SK-N-DZ (cell line): ENCODE measurements at places on chromosomes 3 and 15.

DNA sequence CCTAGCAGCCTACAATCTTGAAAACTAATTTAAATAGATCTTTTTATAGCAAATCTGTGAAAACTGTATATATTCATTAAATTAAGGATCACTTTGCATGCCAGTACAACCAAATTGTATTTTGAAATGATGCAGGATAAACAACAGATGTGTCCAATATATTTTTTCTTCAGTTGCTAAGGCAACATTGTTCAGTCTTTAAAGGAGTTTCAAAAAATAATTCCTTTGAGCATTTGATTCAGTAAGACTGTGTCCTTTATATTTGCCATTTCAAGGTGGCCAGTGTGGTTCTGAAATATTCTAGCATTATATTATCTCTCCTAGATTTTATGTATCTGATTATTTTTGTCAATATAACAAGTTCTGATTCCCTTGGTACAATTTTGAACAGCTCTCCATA is 254.7 kb downstream of the PLOD2 start:
- DNase-seq, result no peak

GRCh38 chr15:32951736-32952464 is 234.1 kb downstream of the GREM1 start:
- DNase-seq, result no peak

GRCh38 chr3:185561374-185561943 is 9.1 kb upstream of the LIPH start:
- DNase-seq, result no peak

DNA sequence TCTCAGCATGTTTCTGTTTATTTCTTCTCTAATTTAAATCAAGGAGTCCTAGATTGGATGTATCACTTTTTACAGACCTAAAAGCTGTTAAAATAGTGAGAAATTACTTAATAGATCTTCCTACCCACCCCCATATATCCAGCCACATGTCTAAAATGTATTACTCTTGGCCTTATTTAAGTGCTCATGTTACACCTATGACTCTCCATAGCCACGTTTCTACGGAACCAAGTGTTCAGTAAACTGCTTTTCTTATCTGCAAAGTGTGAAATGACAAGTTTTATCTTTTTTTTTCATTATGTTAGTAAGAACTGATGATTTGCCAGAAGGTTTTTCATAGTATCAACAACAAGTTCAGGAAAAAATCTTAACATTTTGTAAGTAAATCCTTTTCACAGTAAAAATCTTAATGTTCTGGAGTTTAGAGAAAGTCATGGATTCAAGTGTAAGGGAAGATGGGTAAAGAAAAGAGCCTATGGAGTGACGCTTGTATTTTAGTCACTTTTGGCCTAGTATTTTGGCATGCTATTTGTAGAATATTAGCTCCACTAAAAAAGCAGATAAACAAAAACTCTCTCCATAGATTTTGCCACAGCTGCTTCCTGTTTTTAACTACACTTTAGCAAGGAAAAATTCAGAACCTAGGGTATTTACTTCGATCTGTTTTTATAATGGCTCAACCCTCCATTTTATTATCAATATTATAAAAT is 41.2 kb upstream of the IGSF10 start:
- no peak for DNase-seq

- no peak for DNase-seq
Measured at GRCh38 chr3:122794483-122794778, 438 bp upstream of the SLC49A4 start.

DNA sequence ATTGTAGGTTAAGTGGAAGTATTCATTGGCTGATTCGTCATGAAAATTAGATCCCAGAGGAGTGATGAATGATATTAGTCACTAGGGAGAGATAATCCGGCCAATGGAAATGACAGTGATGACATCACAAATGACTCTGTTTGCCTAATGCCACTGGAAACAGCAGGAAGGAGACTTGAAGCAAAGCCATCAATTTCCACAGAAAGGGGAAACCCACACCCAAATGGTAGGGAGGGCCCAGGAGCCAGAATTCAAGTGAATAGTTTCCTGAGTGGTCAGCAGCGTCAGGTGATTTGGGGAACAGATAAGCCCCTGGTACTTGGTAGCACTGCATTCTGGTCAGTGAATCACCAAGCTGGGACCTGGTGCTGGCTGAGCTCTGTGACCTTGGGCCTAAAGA is 3.3 kb upstream of the ADAMTS9 start:
- DNase-seq, result no peak

GRCh38 chr3:167750272-167750971 is 14.9 kb downstream of the SERPINI1 start:
- no peak for DNase-seq

GRCh38 chr15:81929557-81929956 is 116.3 kb downstream of the MEX3B start:
- no peak for DNase-seq

- no peak for DNase-seq
Measured at GRCh38 chr3:16227566-16227965, 37.2 kb downstream of the DPH3 start.

- DNase-seq, result peak; percentile 13
Measured at GRCh38 chr3:39541917-39542329, 74.4 kb downstream of the MOBP start.

DNA sequence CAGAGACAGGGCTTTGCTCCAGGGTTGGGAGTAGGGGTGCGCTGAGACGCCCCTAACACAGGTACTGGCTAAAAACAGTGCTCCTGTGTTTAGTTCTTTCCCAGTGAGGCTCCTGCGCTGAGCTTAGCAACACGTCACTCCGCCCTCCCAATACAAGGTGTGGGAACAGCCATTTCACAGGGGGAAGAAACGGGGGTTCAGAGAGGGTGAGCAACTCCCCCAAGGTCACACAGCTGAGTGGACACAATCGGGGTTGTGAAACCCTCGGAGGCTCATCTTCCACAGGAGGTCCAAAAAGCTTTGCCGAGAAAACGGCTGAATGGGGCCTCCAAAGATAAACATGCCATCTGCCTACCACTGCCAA is 628 bp downstream of the PRRT3 start:
- no peak for DNase-seq

GRCh38 chr3:32502946-32503286 is 264 bp upstream of the CMTM6 start:
- no peak for DNase-seq

- DNase-seq, result no peak
Measured at GRCh38 chr3:113255854-113256615, 44.7 kb downstream of the BOC start.

GRCh38 chr3:171021377-171021776 is 5.1 kb downstream of the SLC2A2 start:
- no peak for DNase-seq

GRCh38 chr15:63366451-63366850 is 15.2 kb downstream of the CA12 start:
- DNase-seq, result no peak

GRCh38 chr3:76702676-76703075 is 337.2 kb upstream of the ROBO2 start:
- DNase-seq, result no peak

DNA sequence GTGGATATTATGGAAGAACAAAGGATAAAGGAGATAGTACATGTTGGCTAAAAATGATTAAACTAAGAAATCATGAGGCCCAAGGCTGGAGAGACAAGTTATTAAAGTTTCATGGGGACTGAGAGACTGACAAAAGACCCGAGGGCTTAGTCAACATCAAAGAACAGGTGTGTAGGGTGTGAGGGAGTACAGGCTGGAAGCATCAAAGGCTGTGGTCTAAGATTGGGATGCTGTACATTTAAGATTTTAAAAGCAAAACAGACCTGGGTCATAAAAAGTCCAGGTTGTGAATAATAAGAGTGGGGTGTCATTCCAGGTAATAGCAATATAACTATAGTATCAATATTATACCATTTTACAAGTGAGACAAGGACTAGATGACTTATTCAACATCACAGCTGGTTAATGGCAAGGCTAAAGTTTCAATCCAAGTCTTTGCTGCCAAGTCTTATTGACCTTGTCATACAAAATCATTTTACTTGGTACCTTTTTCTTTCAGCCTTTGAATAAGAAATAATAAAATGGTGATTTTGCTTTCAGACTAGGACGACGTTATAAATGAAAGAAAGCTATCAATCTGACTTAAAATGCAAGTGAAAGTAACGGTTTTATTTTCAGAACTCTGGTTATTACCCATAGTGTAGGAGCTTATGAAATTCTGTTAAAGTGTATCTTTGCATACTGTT is 211.6 kb downstream of the TNIK start:
- no peak for DNase-seq

DNA sequence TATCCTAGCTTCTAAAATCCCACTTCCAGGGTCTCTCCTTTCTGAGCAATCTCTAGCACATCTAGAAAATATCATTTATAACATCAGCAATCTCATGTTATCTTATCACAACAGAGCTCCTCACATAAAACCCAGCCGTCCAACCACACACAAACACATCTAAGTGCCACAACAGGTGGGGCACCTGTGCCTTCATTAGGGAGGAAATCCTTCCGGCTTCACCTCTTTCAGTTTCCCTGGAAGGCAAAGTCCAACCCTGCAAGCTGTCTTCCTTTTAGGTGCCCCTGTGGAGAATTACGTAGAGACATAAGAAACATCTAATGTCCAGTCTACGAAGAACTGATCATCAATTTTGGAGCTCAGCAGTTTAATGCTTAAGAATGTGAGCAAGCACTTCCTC is 1.6 kb downstream of the ZDHHC3 start:
- no peak for DNase-seq

- DNase-seq, result no peak
Measured at GRCh38 chr15:100601617-100602063, 344 bp downstream of the LINS1 start.

DNA sequence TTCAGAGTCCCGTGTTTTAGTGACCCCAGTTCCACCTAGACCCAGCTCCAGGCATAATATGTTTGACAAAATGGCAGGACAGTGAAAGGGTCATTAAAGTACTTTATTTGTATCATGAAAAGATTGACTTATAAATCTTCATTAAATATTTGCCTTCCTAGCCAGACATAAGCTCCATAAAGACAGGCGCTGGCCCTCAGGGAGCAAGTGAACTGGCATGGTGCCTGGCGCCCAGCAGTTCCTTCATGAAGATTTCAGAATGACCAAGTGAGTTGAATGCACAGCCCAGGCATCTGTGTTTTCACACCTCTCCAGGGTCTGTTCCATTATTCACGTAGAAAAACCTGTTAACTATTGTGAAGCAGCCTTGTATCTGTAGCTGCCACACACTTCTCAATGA is 166.2 kb downstream of the GAP43 start:
- no peak for DNase-seq

DNA sequence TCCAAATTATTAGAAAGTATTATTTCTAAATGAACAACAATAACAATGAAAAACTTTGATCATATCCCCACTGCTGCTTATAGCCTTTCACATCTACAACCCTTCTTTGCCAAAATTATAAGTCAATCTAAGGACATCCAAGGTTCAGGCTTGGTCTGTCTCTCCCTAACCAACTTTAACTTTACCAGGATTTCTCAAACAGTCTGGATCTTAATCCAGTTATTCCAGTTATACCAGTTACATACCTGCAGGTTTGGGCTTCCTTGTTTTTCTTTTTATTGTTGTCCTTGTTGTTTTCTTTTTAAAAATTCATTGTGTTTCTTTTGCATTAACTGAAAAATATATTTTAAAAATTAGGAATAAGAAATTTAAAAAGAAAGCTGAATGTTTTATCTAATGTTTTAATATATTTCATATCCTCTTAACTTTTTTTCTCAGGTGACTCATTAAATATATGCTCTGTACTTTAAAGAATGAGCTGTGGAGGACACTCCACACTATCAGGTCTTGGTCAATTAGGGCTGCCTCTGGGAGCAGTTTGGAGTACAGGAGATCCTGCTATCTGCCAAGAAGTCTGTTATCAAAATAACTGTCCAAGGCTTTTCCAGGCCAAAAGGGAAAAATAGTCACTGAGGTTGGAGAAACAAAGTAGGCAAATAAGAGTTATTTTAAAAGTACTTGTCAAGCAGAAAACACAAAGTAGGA is 421.4 kb downstream of the EPHA6 start:
- DNase-seq, result no peak

- DNase-seq, result no peak
Measured at GRCh38 chr3:15964605-15965442, 167.0 kb upstream of the ANKRD28 start.

- peak; percentile 38 for DNase-seq
Measured at GRCh38 chr3:133211449-133211848, 173.3 kb downstream of the TMEM108 start.

- no peak for DNase-seq
Measured at GRCh38 chr15:84924077-84924731, 39.7 kb downstream of the SLC28A1 start.

GRCh38 chr15:63551400-63551799 is 45.8 kb upstream of the FBXL22 start:
- DNase-seq, result no peak

DNA sequence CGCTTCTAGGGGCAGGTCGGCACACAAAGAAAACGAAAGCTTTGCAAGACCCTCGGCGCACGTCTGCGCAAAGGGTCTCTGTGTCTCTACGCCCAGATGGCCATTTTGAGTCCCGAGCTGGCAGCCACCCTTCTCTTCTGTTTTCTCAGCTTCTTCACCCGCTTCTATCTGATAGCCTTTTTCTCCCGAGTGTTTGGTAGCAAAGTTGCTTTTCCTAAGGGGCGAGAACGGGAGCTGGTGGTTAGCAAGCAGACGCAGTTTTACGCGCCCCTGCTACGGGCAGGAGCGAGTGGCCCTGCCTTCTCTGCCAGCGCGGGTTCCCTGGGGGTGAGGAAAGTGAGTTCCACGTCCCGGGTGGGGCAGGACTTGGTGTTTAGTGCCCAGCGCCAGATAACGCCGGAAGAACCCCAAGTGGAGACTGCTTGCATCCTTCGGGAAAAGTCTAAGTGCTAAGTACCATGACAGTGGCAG is 2.9 kb upstream of the MKRN2 start:
- peak; percentile 76 for DNase-seq

DNA sequence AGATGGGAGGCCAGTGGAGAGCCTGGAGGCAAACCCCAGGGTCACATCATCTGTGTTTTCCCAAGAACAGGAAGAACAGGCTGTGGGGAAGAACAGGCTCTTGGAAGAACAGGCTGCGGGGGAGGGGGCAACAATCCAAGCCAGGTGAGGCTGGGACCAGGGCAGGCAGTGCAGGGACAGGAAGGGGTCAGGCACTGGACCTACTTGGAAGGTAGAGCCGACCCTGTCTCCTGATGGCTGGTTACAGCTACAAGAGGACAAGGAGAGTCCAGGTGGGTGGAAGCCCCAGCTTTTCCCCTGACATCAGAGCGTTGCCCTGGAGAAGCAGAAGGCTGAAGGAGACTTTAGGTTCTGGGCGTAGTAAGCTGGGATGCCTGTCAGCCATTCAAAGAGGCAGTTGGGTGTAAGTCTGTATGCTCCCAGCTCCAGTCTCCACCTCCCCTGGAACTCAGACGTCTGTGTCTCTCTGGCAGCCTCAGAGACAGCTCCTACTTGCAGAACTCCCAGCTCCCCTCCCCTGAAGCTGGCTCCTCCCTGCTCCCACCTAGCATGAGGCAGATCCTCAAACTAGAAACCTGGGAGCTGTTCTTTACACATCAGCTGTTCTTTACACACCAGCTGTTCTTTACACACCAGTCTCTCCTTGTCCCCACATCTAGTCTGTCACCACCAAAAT is 130.9 kb downstream of the DNAJB8 start:
- DNase-seq, result no peak

DNA sequence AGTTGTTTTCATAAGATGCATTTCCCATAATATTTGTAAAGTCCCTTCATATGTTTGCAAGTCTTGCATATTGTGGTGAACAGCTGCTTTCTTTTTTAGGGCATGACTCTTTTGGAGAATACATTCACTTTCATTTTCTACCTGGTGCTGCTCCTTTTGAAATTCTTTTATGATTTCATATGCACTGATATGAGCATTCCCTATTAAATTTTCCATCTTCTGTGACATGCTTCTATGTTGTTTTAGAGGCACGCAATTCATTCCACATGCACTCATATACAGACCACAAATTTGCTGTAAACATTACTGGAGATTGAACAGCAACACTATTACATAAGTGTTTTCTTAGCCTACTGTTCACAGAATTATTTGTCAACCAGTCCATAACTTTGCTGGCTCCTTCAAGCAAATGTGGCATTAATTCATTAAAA is 92.8 kb upstream of the TNFSF10 start:
- no peak for DNase-seq
